ENCODE measurements at places on chromosomes 3 and 15. TPM values are rescaled to one million over a fixed set of nuclear protein-coding genes. Genes with fewer than 3 reads are reported as not detected.
A peak's percentile ranks its signal among the peaks of the same experiment; 100 is the strongest.

GRCh38 chr3:191094057-191094845 lies 104.8 kb upstream of the OSTN start:
- DNase-seq, result peak; percentile 88

- peak; percentile 26 for DNase-seq
Measured at GRCh38 chr15:80604583-80605575, 90.2 kb upstream of the ABHD17C start.

- DNase-seq, result no peak
Measured at GRCh38 chr15:89660556-89660955, 5.3 kb upstream of the KIF7 start.

The NOX5 gene
- total RNA-seq, result 0.11 TPM

DNA sequence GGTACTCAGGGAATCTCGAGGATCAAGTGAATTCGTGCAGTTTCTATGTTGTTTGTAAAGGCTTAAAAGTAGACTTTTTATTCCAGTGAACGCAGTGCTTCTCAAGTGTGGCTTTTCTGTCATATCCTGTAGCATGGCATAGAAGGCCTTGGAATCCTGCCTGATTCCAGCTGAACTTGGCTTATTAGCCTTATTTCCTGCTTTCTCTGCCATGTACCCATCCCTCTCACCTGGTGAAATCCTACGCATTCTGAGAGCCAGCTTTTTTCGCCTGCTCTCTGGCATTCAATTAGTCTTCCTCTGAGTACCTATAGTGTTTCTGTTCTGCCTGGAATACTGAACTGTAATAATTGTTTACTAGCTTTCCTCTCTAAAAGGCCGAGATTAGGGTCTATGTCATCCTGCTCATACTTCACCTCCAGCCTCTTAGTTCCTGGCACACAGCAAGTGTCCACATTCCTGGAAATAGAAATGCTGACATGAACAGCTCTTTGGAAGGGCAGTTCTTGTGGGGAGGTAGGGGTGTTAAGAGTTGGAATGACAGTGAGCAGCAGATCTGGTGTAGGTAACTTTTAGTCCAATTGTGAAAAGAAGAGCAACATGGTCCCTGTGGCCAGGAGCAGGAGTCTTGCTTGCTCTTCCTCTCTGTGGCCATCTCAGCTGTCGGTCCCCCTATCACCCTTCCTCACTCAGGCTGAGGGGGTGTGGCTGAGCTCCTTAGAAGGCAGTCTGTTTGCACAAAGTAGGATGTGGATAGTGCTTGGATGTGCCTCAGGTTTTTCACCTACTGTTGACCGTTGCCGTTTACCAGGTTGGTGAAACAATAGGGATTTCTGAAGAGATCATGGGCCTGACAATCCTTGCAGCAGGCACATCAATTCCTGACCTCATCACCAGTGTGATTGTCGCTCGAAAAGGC lies 30.4 kb downstream of the SLC24A1 start:
- DNase-seq, result no peak

DNA sequence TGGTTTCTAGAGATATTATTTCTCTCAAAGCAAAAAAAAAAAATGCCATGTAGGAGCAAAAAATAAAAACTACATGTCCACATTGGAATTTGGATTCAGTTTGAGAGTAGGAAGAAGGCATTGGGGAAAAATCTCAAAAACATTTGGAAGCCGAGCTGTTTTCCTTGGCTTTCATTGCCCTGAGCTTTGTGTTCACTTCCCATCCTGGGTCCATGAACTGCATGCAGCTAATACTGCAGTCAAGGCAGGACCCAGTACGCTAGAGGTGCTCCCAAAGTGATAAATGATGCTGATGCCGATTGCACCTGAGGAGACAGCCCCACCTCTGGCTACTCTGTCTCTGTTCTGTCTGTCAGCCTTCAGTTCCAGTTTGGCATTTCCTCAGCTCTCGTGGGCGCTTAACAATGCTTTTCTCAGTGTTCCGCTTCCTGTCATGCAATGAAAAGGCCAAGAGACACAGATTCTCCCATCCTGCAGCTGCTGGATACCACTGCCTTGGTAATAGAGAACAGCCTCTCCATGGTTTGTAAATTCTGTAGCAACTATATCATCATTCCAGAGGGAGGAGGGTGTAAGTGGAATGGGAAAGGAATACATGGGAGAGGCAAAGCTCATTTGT lies 181.8 kb downstream of the RYR3 start:
- no peak for DNase-seq
